ENCODE measurements at places on chromosomes 16 and 17.

- DNase-seq: no peak
Measured at GRCh38 chr16:88389621-88390160, 6.9 kb downstream of the ZNF469 start.

GRCh38 chr17:8701754-8702153 is 42.9 kb downstream of the CCDC42 start:
- no peak for DNase-seq

DNA sequence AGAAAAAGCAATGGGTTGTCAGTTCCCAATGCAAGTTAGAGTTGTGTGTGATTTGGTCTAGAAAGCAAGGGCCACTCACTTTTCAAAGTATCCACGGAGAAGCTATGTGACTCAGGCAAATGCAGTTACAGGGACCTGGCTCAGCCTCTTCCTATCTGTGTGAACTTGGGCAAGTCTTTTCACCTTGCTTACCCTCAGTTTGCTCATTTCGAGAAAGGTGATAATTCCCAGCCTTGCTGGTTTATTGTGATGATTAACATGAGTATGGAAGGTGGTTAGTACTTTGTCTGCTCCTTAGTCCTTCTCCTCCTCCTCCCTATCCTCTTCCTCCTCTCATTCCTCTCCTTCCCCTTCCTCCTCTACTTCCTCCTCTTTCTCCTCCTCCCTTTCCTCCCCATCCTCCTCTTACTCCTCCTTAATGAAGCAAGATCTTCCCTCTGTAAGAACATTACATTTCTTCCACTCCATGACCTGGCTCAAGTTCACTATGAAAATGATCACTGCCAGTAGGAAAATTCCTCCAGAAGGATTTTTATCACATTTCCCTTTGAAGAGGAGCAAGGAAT is 204.0 kb downstream of the GRIN2A start:
- DNase-seq: no peak

DNA sequence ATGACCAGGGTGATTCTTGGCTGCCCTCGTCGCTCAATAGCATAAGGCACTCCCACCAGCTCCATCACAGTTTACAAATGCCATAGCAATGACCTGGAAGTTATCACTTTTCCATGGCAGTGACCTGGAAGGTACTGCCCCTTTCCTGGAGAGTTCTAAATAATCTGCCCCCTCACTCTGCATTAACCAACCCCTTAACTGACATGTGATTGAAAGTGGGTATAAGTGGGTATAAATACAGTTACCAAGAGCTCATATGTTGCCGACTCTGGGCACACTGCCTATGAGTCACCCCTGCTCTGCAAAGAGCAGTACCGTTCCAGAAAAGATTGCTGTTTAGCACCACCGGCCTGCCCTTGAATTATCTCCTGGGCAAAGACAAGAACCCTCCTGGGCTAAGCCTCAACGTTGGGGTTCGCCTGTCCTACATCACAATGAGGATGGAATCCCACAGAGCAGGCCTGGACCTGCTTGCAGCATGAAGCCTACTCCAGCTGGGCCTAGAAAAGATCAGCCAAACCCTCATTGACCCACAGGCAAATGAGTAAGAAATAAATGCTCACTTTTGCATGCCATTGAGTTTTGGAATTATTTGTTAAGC is 95.2 kb upstream of the SEC14L1 start:
- DNase-seq: no peak

DNA sequence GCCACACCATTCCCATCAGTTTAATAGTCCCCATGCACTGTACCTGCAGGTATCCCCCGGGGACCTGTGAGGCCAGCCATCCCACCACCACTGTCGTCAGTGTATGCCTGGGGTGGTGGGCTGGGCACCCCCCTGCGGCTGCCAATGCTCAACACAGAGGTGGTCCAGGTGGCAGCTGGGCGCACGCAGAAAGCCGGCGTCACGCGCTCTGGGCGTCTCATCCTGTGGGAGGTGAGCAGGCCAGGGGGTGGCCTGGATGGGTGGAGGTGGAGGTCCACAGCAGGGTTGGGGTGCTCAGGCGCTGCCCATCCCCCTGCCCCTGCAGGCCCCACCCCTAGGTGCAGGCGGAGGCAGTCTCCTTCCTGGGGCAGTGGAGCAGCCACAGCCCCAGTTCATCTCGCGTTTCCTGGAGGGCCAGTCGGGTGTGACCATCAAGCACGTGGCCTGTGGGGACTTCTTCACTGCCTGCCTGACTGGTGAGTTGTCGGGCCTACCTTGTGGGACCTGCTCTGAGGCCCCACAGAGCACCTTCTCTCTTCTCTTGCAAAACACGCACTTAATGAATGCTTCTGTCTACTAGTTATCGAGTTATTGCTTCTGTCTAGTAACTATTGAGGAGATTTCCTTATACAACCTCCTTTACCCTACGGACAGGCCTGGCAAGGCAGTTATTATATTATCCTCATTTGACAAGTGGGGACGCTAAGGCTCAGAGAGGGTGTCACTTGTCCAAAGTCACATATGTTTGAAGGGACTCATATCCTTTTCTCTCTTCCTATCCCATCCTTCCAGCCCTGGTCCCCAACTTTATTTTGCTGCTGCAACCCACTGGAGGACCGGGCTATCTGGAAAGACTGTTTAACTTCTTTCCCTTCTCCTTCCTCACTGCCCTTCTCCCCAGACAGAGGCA is 5.8 kb upstream of the TRAF4 start:
- DNase-seq: no peak

GRCh38 chr17:65539630-65540266 is 21.7 kb downstream of the AXIN2 start:
- DNase-seq: no peak

DNA sequence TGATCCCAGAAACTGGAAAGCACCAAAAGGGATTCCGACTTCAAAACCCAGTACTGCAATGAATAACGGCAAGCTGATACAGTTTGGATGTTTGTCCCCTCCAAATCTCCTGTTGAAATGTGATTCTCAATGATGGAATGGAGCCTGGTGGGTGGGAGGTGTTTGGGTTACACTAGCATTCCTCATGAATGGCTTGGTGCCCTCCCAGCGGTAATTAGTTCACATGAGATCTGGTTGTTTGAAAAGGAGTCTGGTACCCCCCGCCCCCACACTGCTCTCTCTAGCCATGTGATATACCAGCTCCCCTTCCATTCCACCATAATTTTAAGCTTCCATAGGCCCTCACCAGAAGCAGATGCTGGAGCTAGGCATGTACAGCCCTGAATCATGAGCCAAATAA is 40.1 kb downstream of the RANBP10 start:
- DNase-seq: no peak

DNA sequence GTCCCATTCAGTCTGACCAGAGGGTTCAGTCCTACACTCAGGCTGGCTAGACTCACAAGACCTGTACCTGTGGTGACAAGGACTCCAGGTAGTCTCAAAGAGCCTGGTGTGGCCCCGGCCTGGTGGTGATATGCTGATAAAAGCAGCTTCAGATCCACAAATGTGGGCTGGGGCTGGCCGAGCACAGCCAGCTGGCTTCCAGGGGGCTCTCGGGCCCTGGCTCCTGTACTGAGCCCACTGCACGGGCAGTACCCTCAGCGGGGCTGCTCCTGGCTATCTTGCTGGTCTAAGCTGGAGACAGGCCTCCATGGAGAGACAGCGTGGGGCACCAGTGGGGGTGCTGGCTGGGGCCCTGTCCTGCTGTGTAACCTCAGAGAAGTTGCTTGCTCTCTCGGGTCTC is 4.3 kb downstream of the SMIM5 start:
- no peak for DNase-seq

GRCh38 chr17:45668316-45668715 is 115.8 kb upstream of the CRHR1 start:
- DNase-seq: no peak

- no peak for DNase-seq
Measured at GRCh38 chr17:28178800-28179199, 136.3 kb downstream of the NLK start.

Measured in glomerular endothelial cell (primary cell).